ENCODE measurements at places on chromosomes 2 and 18.

DNA sequence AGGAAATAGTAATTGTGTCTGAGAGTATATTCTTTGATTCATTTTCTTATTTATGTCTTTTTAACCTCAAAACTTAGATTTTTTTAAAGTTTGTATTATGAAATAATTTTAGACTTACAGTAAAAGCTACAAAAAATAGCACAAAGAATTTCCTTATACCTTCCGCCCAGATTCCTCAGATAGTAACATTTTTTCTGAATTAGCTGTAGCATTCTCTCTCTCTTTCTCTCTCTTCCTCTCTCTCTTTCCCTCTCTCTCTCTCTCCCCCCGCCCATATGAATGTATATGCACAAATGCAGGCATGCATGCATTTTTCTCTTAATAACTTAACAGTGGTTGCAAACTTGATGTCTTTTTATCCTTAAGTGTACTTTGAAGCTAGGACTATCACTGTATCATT is 361.1 kb upstream of the NRP2 start:
- no peak overlapping the region for H3K4me3 ChIP-seq
- no peaks in the 10 kb centered on the region for H3K36me3 ChIP-seq
- H3K27me3 ChIP-seq, result no peaks in the 10 kb centered on the region
- no peak for DNase-seq

- no peaks in the 10 kb centered on the region for H3K27me3 ChIP-seq
- H3K36me3 ChIP-seq, result no peaks in the 10 kb centered on the region
- H3K4me1 ChIP-seq, result no peaks in the 10 kb centered on the region
- no peak overlapping the region for H3K4me3 ChIP-seq
- DNase-seq, result no peak
- H3K27ac ChIP-seq, result no peak overlapping the region
Measured at GRCh38 chr18:47526147-47526546, 274.7 kb upstream of the SKOR2 start.

DNA sequence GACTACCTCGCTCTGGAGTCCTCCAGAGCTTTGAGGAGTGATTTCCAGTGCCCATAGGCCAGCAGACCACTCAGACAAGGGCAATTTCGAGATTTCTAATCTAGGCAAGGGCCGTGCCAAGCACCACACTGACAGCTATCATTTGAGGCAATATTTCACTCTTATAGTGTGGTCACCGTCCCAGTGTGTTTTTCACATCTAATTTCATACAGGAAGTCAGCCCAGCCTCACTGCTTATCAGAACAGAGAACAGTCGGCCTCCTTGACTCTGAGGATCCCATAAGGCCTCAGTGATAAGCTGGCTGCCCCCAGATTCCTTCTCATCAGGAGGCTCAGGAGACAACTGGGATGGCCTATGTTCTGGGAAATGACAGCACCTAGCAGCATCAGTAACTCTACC is 581 bp downstream of the CAPN14 start:
- H3K27me3 ChIP-seq, result no peaks in the 10 kb centered on the region
- H3K4me3 ChIP-seq, result no peak overlapping the region
- H3K4me1 ChIP-seq, result no peaks in the 10 kb centered on the region
- H3K36me3 ChIP-seq, result no peaks in the 10 kb centered on the region

GRCh38 chr2:72927619-72928550 is 10.6 kb downstream of the EMX1 start:
- no peak overlapping the region for H3K27ac ChIP-seq
- peaks cover 7% of the 10 kb centered on the region for H3K27me3 ChIP-seq
- H3K36me3 ChIP-seq, result no peaks in the 10 kb centered on the region
- peaks cover 13% of the 10 kb centered on the region for H3K4me1 ChIP-seq
- H3K4me3 ChIP-seq, result no peak overlapping the region
- DNase-seq, result peak; percentile 4
